ENCODE measurements at places on chromosomes 3 and 15.
A peak's percentile ranks its signal among the peaks of the same experiment; 100 is the strongest.

DNA sequence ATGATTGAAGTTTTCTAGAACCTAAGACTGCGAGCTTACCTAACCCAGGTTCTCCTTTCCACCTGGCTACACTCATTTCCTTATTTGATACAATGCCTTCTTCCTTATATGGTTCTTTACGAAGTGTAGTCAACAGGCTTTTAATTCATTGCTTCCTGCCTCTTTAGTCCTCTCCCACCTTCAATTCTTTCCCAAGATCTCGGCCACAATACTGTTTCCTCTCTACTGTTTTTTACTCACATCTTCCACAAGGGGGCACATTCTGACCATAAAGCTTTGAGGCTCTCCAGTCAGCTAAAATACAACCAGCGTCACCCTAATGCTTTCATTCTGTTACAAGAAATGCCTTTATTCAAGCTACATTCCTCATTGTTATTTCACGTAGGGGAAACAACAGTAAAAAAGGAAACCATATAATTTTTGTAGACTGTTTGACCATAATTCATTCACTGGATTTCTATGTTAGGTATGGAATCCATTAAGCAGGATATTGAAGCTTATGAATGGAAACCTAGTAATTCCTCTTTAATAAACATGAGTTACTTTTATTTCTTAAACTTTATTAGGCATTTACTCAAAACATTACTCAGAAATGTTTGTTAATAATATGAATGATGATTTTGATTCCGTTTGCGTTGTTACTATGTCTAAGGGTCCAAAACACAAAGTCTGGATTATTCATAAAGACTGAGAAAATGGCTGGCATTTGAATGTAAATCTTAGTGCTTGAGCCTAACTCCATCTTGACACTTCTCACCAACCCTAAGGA lies 29.5 kb upstream of the VEPH1 start:
- DNase-seq, result peak; percentile 90

DNA sequence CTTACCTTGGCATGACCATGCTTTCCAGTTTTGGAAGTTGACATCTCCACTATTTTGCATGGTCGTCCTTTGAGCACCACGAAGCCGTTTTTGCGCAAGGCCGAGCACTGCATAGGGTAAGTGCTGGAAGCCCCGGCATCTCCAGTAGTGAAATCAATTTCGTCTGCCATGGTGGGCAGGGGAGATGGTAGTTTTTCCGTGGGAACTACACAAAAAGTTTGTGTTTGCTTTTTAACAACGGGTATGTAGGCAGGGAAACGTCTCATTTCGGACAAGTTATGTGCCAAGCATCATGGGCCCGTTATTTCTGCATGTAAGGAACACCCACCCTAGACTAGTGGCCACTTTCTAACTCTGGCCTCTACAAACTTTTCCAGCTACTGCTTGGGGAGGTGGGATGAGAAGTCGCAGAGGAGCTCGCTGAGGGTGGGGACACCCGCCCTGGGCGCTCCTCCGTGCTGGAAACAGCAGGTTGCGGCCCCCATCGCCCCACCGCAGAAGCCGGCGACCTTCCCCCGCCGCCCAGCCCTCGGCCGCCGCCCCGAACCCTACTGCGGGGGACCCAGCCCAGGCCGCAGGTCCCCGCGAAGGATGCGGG lies 701 bp downstream of the EIF5A2 start:
- peak; percentile 38 for DNase-seq

DNA sequence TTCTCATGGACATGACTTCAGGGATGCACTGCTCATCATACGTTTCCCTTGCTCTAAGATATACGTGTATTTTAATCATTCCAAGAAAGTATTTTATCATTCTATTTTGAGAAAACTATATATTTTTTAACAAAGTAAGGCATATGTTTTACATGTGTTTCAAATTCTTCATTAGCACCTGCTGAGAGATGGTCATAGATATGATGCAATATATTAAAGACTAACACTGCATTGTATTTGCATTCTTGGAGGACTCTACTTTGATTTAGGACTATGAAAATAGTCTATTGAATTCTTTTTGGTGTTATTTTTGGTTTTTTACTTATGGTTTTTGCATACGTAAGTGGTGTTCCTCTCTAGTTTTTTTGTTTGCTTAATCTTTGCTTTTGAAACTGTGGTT lies 54.2 kb upstream of the MTMR10 start:
- DNase-seq, result no peak

GRCh38 chr15:70271422-70272088 lies 173.8 kb upstream of the TLE3 start:
- no peak for DNase-seq

DNA sequence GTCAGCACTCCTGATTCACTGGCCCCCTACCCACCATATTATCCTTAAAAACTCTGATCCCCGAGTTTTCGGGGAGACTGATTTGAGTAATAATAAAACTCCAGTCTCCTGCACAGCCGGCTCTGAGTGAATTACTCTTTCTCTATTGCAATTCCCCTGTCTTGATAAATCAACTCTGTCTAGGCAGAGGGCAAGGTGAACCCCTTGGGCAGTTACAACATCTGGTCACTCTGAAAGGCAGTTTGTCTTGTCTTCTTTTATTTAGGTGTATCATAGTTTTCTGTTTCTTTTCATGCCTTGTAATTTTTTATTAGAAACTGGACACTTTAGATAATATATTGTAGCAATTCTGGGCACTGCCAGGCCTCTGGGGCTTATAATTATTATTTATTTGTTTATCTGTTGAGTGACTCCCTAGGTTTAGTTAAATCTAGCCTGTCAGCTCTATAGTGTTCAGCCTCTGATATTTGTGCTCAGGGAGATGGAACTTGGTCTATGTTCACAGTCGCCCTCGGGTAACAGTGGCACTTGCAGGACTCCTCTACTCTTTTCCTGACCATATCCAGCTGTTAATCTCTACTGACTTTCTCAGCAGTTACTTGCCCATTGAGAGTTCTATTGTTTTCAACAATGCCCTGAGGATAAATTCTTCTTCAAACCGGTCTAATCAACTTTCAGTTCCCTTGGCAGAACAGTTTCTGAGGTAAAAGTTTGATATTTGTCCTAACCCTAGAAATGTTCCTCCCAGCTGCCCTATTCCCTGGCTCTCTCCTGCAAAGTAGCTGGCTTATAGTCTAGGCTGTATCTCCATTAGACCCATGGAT lies 15.5 kb upstream of the PLAAT1 start:
- DNase-seq, result no peak
